ENCODE measurements at places on chromosomes 2 and 18.

DNA sequence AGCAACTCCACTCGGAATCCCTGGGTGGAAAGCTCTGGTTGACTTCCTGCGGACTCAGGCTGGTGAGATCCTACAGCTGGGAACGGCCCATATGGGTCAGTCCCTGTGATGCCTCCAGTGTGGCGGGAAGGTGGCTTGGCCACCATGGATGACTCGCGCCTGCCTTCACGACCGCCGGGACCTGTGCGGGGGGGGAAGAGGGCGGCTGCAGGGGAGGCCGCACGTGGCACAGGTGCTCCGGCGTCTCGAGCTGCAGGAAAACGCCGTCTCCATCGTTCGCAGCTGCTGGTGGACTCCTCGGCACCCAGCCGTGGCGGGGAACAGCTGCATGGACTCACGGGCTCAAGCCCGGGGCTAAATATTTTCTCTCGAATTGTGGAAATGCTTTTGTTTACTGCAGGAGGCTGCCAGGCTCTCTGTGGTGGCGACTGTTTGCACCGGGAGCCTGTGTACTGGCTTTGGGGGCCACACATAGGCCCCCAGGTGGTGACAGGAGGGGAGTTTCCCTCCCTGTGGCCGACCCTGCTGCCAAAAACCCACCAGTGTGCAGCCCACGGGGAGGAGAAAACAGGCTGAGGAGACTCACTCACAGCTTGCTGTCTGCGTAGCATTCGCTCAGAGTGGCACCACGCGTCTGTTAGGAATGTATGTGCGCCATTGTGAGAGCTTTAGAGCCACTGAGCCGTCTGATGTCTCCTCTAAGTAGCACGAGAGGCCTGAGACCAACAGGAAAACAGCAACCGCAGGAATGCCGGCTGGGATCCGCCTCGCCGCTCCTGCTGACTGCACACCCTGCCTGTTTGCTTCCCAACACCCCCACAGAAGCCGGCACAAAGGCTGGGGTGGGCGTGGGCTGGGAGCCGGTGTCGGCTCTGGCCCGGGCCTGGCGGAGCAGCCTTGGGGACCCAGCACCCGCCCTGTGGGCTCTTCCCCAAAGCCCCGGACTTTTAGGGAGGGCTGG, 89.2 kb downstream of the NFATC1 start:
- DNase-seq: no peak

- no peak for DNase-seq
Measured at GRCh38 chr2:86028766-86029381, 76.8 kb downstream of the POLR1A start.

DNA sequence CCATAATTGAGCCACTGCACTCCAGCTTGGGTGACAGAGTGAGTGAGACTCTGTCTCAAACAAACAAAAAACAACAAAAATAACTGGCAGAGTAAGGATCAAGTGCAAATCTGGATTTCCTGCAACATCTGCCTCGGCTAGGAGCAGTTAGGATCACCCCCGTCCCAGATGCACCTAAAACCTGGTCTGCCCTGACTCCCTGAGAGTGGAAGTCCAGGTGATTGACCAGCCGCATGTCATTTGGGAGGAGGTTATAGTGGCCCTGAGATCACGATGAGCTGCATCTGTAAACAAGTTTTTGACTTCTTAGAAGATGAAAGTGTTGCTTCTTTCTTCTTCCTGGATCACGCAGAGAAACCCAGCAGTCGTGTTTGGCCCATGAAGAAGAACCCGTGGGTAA, 5.0 kb upstream of the ESPNL start:
- DNase-seq: no peak

DNA sequence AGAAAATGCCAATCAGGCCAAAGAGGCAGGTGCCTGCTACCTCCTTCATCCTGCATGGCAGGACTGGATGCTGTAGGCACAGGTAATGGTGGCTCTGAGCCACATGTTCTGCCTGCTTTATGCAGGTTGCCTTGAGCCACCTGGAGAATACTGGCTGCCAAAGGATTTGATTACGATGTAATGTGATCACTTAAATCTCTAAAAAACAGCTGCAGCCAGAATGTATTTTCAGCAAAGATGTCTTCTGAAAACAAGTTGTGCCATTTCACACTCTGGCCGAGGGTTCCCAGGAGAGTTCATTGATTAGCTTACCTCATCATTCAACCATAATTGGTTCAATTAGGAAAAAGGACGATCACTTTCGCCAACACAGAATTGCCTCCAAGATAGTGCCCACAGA, 17.9 kb upstream of the MSGN1 start:
- DNase-seq: no peak

DNA sequence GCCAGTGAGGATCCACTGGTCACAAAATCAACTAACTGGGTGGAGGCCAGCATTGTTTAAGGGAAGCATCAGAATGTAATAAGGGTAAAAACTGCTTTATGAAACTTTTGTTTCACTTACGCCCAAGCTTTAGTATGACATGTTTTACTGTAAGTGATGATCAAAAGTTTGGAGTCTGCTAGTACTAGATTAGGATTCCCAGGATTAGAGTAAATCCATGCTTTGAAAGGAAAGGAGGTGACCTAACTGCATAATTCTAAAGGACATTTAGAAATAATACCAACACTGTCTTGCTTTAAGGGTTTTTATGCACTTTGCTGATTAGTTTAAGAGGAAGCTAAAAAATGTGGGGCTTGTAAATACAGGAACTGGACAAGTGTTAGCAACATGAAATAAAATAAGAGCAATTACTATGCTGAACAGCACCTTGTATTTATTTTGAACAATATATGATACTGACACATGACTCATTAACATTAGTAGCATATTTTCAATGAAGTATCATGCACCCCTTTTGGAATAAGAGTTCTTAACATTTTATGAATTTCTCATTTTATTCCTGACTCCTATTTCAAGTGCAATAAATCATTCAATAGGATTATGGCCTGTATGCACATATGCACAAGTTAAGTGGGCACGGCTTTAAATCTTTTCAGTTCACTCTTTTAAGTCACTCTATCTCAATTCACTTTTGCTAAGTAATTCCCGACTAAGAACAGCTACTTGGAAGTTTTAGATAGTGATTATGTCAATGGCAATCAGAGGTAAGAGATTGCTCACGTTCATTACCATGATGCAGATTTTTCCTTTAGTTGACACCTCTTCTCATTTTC, 62.5 kb downstream of the STK39 start:
- no peak for DNase-seq

- no peak for DNase-seq
Measured at GRCh38 chr2:133573491-133574162, 5.4 kb upstream of the NCKAP5 start.

DNA sequence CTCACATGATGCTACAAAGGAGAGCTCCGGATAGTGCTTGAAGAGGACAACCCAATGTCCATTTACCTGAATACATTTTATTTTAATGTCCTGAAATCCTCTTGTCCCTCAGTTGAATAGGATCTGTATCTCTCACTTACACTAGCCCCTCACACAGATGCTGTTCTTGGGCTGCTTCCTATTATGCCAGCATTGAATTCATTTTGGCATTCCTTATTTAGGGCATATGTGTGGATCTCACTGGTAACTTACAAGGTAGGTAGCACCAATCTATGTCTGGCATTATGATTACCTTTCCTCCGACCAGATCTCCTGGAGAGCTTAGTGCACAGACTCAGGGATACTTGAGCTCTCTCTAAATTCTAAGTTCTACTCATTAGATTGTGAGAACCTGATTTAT, 799.7 kb upstream of the FSHR start:
- DNase-seq: no peak

- DNase-seq: no peak
Measured at GRCh38 chr2:134193006-134193405, 60.9 kb upstream of the MGAT5 start.

GRCh38 chr2:221568299-221568698, 3.8 kb downstream of the EPHA4 start:
- no peak for DNase-seq

Measured in stimulated activated CD4-positive, alpha-beta T cell treated with anti-CD3 and anti-CD28 coated beads, Interleukin-15, amount 100 ng/mL, for 1 hour (primary cell).